ENCODE measurements at places on chromosomes 1 and 21.

- DNase-seq = no peak
Measured at GRCh38 chr1:151371370-151372057, 991 bp downstream of the SELENBP1 start.

GRCh38 chr1:162951553-162952315, 90.8 kb upstream of the CCDC190 start:
- no peak for DNase-seq

GRCh38 chr1:202860744-202861419, 28.1 kb downstream of the RABIF start:
- DNase-seq = peak; percentile 73

DNA sequence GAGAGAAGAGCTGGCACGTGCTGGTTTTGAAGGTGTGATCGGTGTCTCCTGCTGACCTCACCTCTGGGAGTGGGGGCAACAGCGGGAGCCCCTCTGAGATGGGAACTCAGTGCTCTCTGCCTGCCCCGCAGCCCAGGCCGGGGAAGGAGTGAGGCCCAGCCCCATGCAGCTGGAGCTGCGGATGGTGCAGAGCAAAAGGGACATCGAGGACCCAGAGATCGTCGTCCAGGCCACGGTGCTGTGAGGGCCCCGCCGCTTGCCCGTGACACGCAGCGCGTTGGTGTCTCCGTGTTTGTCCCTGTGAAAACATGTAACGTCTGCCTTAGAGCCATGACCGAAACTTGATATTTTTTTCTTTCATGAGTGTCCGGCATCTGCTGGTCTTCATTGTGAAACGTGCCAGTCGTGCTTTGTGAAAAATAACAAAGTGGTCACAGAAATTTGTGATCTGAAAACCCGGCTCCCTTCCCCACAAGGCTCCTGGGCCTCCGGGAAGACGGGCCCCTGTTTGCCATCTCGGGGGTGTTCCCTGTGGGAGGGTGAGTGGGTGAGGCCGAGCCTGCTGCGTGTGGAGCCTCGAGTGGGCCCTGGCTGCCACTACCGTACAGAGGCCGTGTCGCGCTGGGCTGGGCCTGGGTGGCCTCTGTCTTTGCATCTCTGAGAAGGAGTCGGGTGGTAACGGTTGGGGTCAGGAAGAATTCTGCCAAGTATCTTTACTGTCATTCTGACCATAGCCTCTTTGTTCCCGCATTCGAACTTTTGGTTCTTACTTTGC, 20.1 kb downstream of the CSTB start:
- no peak for DNase-seq

- no peak for DNase-seq
Measured at GRCh38 chr1:15243275-15244043, 3.6 kb upstream of the FHAD1 start.

DNA sequence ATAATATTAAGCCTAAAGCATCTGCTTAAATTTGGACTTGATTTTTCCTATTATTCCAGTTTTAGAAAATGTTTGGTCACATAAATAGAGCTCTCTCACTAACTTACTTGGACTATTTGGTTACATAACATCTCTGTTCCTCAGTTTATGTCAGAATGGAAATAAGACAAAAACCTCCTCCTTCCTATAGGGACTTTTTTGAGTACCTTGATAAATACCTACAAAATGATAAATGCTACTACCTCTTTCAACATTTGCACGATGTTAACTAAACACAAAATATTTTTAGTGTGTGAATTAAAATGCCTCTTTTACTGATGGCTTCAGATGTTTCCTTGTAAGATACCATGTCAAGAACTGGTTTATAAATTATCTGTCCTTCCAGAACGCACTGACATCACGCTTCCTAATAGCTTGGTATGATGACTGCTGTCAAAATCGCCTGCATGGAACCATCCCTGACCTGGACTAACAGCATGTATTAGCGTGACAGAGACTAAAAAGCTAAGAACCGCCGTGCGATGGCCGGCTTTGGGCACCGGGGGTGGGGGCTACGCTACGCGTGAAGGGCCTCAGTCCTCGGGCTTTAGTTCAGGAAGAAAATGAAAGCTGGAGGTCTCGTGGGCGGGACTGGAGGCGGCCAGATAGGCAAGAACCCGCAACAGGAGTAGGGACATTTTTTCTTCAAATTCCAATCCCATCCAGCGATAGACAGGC, 133.2 kb upstream of the BARHL2 start:
- DNase-seq = peak; percentile 51

DNA sequence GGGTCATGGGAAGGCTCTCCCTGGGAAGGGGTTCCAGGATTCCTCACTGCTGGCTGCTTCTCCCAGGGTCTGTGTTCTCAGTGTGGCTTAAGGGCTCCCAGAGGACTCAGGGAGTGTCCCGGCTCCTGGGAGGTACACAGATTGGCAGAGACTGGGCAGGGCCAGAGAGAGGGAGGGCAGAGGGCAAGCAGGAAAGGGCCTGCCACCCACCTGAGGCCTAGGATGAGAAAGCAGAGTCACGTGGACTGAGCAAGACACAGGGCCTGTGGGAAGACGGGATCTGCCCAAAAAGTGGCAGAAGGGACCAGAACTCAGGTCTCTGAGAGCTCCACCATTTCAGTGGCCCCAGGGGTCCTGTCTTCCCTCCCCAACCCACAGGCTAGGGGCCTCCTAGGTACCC, 871 bp downstream of the SLFNL1 start:
- no peak for DNase-seq

- peak; percentile 88 for DNase-seq
Measured at GRCh38 chr1:20361805-20362381, 71.2 kb downstream of the VWA5B1 start.

DNA sequence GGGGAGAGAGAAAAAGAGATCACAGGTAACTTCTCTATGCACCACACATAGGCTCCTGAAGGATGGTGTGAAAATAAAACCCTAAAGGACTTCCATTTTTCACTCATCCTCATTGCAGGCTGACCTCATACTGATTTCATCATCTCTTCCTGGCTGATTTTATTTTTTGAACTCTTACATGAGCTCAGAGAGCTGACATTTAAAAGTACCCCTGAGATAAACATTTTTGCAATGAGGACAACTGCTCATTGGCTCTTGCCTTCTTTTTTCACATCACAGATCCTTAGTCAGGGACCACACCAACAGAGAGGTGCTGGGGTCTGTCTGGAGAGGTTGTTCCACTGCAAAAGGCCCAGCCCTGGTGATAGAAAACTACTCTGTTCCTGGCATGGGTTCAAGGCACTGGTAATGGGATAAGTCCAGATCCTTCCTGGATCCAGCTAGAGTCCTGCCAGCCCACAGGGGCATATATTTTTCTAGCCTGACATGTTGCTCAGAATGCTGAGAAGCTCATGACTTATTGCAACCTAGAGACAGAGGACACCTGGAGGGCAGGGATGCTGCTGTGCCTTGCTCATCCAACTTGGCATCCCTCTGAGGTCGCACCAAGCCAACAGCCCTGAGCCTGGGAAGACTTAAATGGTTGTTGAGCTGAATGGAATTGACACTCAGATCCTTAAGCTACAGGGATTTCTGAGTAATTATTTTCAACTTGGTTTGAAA, 360.0 kb downstream of the HHAT start:
- no peak for DNase-seq

- no peak for DNase-seq
Measured at GRCh38 chr21:28904961-28905435, 87.7 kb downstream of the LTN1 start.

DNA sequence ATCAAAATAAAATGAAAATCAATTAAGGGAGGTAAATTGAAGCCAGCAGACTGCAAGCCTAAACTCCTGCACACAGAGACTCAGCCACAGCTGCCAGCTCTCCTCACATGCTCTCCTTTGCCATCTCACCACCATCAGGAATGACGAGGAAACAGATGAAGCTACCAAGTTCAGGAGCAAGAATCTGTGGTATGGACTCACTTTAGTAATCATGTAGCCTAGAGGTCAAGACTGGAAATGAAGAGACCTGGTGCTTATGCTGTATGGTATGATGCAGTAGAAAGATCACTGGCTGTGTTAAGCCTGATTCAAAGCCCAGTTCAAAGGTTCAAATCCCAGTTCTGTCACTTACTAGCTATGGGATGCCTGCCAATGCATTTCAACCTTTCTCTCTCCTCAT, 78.9 kb upstream of the CAMK1G start:
- no peak for DNase-seq

- no peak for DNase-seq
Measured at GRCh38 chr21:21385404-21385803, 387.2 kb downstream of the NCAM2 start.

GRCh38 chr1:58809325-58810010, 25.6 kb upstream of the JUN start:
- DNase-seq = no peak

- DNase-seq = no peak
Measured at GRCh38 chr1:64167176-64167575, 36.2 kb upstream of the UBE2U start.

- no peak for DNase-seq
Measured at GRCh38 chr1:230771773-230772354, 24.7 kb downstream of the CAPN9 start.

GRCh38 chr1:204142032-204142974, 9.5 kb downstream of the ETNK2 start:
- no peak for DNase-seq

- DNase-seq = no peak
Measured at GRCh38 chr1:7454895-7455784, 316.0 kb upstream of the VAMP3 start.

GRCh38 chr1:156082309-156083091, at the start of gene MEX3A:
Gene MEX3A (minus strand): TSS chr1:156082465. CDS start chr1:156081998, 467 bp downstream.
- DNase-seq = peak; percentile 92

GRCh38 chr1:169517558-169518186, 31.9 kb upstream of the SLC19A2 start:
- DNase-seq = no peak

- no peak for DNase-seq
Measured at GRCh38 chr1:202561726-202562443, 148.4 kb downstream of the SYT2 start.

DNA sequence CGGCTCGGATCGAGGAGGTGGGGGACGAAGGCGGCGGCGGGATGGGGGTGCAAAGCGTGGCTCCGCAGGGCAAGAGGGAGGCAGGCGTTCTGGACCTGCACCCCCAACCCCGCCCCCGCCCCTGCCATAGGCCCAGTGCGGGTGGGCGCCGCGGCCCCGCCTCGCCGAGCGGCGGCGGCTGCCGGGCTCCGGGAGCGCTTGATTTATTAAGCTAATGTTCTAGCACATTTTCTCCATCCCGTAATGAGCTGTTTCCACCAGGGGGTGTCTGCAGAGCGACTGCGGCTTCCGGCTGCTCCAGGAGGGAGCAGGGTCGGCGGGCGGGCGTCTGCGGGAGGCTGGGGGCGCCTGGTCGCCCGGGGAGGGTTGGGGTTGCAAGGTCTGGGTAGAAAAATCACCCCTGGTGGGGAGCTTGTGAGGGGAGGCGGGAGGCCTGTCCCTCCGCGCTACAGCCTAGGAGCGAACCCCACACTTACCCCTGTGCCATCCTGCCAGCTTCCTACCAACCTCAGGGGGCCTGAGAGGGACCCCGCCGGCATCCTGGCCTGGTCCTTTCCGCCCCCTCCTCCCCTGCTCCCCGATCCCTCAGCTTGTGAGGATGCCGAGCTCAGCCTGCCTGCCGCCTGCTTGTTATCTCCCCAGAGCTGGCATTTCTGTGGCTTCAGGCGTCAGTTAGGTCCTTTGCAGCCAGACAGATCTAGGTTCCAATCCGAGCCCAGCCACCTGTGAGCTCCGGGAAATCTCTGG, 48.5 kb upstream of the ACOT11 start:
- DNase-seq = peak; percentile 74

DNA sequence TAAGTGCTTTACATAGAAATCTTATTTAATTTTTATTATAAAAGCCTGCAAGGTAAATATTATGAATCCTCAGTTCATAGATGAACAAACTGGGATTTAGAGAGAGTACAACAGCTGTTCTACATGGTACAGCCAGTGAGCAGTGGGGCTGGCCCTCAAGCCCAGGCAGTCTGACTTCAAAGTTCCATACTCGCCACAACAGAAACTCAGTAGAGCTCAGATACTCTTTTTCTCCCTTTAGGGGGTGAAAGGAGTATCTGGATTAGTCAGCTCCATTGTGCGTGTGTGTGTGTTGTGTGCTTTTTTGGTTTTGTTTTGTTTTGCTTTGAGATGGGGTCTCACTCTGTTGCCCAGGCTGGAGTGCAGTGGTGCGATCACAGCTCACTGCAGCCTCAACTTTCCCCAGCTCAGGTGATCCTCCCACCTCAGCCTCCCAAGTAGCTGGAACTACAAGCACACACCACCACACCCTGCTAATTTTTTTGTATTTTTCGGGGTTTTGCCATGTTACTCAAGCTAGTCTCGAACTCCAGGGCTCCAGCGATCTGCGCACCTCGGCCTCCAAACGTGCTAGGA, 378.5 kb downstream of the SMYD3 start:
- DNase-seq = no peak

DNA sequence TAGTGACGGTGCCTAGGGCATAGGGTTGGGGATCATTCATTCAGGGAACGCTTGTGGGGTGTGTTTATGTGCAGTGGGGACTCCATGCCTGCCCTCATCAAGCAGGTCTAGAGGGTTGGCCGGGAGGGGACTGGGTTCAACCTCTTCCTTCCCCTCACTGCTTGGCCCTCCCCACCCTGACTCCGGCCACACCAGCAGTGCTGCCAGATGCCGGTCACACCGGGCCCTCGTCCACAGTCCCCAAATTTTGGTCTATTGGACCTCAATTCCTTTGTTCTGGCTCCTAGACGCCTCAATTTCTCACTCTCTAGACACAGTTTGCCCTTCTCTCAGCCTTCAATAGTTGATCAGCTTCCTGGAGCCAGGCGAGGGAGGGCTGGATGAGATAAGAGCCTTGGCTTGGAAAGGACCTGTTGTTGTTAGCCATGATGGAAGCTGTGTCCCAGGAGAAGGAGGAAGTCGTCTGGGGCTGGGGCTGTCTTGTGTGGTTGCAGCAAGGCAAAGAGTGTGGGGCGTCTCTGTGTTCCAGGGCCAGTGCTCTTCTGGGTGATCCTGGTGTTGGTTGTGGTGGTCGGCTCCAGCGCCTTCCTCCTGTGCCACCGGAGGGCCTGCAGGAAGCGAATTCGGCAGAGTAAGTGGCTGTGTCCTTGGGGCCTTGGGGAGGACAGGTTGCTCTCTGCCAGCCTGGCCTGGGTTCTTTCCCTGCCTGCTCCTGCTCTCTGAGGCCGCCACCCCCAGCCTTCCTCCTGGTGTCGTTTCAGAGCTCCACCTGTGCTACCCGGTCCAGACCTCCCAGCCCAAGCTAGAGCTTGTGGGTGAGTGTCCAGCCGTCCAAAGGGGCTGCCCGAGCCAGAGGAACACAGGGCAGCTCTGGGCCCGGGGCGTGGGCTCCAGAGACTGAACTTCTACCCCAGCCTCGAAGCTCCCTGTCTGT, 41.1 kb upstream of the TNFRSF1B start:
- DNase-seq = no peak

DNA sequence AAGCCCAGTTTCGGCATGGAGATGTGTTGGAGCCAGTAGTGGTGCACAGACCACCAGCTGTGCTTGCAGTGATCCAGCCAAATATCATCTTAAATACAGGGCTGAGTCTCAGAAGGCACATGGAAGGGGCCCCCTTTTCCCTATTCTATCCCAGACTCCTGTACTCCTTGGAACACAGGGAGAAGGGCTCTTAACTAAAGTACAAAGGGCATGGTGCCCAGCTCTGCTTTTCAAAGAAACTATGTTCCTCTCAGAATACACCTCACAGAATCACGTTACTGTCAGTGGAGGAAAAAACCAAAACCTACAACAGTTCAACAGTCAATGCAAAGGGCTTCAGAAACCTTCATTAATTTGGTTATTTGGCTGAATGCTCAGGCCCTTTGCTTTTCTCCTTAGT, 180.6 kb upstream of the C1orf105 start:
- no peak for DNase-seq

- no peak for DNase-seq
Measured at GRCh38 chr1:42817976-42818375, 779 bp upstream of the SVBP start.

- DNase-seq = no peak
Measured at GRCh38 chr1:28175955-28176485, 470 bp downstream of the PTAFR start.
